Cerebellar nuclear complex (tissue), 1 donor: ENCODE measurements at places on chromosomes 16 and 17.

GRCh38 chr17:30573603-30574175 is 96.5 kb downstream of the GOSR1 start:
- no peak for DNase-seq

GRCh38 chr16:53912155-53912554 is 208.2 kb downstream of the FTO start:
- DNase-seq: no peak

GRCh38 chr17:37710344-37710886 is 34.4 kb downstream of the HNF1B start:
- DNase-seq: no peak

- DNase-seq: no peak
Observed at GRCh38 chr16:30663820-30664219, 5.6 kb downstream of the FBRS start.

GRCh38 chr16:81823111-81823510 is 44.0 kb downstream of the PLCG2 start:
- DNase-seq: no peak

- no peak for DNase-seq
Observed at GRCh38 chr17:15181333-15181732, 83.8 kb downstream of the PMP22 start.

DNA sequence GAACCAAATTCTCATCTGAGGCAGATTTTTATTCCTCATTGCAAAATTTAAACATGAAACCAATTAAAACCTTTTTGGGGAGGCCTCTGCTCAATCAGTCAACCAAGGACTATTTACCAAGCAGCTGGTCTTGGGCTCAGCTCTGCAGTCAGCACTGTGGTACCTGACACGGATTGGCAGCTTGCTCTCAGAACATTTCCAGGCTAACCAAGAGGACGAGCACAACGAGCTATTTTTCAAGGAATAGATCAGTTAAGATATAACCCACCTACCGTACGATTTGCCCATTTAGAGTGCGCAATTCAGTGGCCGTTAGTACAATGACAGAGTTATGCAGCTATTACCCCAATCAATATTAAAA is 26.4 kb upstream of the KLHDC4 start:
- DNase-seq: no peak

- no peak for DNase-seq
Observed at GRCh38 chr16:12392585-12393091, 411.0 kb downstream of the CPPED1 start.

- DNase-seq: no peak
Observed at GRCh38 chr16:69511651-69512050, 54.1 kb upstream of the NFAT5 start.

DNA sequence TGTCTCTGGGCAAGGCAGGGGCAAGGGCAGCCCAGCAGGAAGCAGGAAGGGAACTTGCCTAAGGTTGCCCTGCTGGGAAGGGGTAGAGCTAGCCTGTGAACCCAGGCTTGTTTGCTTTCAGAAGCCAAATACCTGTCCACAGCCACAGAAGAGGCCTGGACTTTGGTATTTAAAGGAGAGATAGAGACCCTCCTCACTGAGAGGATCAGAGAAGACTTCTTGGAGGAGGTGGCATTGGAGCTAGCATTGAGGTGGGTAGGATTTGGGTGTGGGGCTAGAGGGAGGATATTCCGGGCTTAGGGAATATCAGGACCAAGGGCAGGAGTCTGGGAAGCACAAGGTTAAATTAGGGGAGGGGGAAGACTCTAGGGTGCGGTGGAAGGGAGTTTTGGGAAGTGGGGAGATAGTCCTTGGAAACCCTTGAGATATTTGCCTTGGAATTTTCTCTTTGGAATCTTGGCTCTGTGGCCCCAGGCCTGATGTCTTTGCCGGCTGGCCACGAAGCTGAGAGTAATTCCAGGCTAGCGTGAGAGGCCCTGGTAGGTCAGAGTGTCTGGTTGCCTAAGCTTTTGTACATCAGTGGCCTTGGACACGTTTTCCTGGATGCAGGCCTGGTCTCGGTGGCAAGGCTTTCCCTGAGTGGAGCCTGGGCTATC is 13.1 kb upstream of the ETV4 start:
- DNase-seq: no peak

DNA sequence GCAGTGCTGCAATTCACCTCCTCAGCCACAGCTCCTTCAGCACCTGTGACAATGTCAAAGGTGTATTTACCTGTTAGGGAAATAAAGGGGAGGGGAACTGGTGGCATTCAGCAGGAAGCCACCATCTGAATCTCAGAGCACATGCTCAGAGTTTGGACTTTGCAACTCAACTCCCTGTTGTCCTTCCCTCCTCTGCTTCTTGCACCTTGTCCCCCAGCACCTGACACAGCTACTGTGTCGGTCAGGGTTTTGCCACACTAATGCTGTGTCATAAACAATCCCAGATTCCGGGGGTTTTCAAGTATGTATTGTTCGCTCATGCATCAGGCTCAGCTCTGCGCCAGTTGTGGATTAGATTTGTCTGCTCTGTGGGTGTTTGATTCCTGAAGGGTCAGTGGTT is 43.7 kb downstream of the HSBP1 start:
- DNase-seq: no peak

GRCh38 chr16:1773703-1774447 is 941 bp upstream of the MRPS34 start:
- DNase-seq: no peak

DNA sequence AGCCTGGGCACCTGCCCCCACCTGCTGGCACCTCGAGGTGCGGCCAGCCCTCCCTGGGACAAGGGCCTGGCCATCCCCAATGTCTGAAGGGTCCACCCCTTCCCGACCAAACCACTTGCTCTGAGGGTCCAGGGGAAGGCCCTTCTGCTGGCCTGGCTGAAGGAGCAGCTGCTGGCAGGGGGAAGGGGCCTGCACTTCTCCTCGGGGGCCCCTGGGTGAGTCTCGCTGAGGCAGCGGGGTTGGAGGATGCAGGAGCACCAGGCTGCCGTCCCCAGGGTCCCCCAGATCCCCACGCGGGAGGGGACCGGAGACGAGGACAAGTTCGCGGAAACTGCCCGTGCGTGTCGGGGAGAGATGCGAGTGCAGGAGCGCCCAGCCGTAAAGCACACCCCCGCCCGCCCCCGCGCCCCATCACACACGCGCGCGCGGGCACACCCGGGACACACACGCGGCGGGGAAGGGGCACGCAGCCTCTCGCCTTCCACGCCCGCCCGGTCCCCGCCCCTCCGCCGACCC is 725 bp upstream of the CACNA1H start:
- DNase-seq: no peak

DNA sequence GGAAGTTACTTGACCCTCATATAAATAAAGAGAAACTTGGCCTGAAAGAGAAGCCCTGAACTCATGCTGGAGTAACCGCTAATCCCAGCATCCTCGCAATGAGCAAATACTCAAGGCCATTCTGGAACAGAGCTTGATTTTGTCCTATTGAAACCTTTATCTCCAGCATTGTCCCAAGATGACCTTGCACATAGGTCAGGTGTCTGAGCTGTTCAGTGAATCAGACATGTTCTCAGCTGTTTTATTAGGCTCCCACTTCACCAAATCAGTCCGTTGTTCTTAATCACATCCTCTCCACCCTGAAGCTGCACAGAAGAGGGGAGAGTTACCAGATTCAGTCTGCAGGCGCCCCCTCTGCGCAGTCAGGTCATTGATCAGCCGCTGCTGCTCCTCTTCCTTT is 9.1 kb upstream of the MYH1 start:
- DNase-seq: no peak

- peak; percentile 24 for DNase-seq
Observed at GRCh38 chr17:5438716-5439445, at the start of gene C1QBP. Gene C1QBP (minus strand): TSS chr17:5439155. CDS start chr17:5439073, 82 bp downstream.

GRCh38 chr17:19372866-19373504 is 5.3 kb upstream of the MAPK7 start:
- DNase-seq: no peak

GRCh38 chr17:78889531-78889930 is 13.5 kb downstream of the CEP295NL start:
- no peak for DNase-seq

DNA sequence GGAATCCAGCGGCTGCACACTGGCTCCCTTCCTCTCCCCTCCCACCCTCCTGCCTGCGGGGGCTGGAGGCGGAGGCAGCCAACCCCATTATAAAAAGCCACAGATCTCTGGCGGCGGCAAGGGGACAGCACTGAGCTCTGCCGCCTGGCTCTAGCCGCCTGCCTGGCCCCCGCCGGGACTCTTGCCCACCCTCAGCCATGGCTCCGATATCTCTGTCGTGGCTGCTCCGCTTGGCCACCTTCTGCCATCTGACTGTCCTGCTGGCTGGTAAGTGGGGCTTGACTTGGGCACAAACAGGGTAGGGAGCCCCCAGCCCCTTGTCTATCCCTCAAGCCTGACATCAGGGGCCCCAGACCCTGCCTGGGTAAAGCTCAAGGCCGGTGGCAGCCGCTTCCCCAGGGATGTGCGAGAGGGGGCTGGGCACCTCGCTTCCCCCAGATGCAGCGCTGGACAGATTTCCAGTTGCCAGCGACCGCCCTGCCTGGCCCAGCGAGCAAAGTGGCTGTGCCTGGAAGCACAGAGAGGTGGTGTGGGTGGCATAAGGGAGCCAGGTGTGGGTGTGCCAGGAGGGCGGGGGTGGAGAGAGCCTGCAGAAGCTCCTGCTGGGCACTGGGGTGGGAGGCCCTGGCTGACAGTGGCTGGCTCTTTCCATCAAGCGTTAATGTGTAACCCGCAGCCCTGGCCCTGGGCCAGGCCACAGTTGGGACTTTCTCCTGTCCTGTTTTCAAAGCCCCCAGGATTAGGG is at the start of gene CX3CL1:
Gene CX3CL1, plus strand, starts transcription at position 119 of the 745 bp plus-strand sequence. Its CDS starts 79 bp downstream, at position 198.
- DNase-seq: no peak

GRCh38 chr17:35679007-35679682 is 52.3 kb upstream of the RASL10B start:
- DNase-seq: no peak

DNA sequence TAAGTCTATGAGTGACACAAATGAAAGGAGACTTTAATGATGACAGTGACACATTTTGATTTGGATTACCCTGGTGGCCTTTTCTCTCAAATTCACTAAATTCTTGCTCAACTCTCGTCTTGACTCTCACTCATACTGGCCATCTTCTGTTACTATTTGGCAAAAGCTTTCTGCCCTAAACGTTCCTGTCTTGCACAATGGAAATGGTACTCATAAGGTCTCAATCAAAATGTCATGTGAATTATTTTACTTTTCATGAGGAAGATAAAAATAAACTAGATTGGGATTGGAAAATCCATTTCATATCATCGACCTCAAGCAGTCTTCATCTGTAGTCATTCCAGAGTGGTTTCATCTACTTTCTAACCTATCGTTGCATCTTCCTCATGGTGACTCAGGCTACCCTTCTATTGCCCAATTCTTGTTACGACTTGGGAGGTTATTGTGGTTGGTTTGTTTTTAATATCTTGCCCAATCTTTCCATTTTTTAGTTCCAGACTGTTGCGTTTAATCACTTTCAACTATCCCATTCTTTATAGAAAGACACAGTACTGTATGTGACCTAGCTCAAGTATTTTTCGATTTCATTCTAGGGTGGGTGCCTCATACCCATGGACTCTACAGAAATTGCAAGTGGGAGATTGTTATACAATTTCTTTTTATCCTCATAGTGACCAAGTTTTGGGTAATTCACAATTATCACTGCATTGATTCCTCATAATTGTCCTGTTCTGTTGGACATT is 317.2 kb upstream of the KCNJ16 start:
- DNase-seq: no peak

- DNase-seq: no peak
Observed at GRCh38 chr16:22787466-22788192, 26.3 kb upstream of the HS3ST2 start.

- DNase-seq: no peak
Observed at GRCh38 chr17:28871056-28871579, 16.3 kb downstream of the ERAL1 start.

DNA sequence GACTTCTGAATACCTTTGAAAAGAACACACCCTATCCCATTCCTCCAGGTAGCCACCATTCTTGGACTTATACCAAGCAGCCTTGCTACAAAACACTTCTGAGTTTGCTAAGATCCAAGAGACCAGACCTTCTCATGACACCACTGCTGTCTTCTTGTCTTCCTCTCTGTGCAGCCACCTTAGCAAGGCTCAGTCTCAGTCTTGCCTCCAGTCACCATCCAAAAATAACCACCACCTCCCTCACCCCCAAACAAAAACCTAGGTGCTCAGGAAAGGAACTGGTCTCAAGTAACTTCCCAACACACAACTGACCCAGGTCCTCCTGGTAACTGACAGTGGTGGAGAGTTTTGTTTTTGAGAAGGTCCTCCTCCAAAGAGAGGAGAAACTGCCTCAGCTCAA is 90.9 kb upstream of the CORO6 start:
- DNase-seq: no peak

DNA sequence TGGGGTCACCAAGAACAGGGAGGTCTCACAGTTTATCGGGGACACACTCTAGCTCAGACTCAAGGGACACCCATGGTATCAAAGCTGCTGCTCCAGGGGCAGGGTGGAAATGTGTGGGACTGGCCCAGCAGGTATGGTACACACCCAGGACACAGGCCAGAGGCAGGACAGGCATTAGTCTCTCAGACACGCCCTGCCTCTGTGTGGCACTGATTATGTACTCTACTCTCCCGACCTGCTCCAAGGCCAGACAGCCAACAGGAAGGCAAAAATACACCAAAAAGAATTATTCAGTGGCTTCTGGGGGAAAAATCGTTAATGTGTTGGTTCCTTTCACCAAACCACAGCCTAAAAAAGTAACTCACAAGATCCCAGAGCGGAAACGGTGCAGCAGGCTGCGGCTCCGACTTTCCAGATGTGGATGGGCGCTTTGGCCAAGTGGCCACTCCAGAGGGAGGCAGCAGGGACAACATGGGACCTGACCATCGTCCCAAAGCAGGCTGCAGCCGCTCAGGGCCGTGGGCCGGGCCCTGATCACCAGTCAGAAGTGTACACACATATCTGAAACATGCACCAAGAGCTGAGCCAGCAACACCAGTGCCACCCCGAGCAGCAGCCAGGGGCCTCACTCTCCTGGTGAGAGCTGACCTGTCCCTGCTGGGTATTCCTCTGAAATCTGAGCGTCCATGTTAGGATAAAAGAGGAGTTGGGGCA is 1.0 kb upstream of the SIRT7 start:
- DNase-seq: no peak
